ENCODE measurements at places on chromosomes 6 and 20. TPM values are rescaled to one million over a fixed set of nuclear protein-coding genes. Genes with fewer than 3 reads are reported as not detected.

Gene FAM162B
- 8.9 TPM for total RNA-seq

Gene HLA-DMB
- total RNA-seq: 15.9 TPM

Gene HLA-DOA
- 4.7 TPM for total RNA-seq

Gene ANGPT4
- total RNA-seq: 0.22 TPM

Gene C20orf204
- total RNA-seq: 2.0 TPM

All from dorsolateral prefrontal cortex (tissue), 122 donors.